ENCODE measurements at places on chromosomes 5 and 9.
A peak's percentile ranks its signal among the peaks of the same experiment; 100 is the strongest.

- no peaks in the 10 kb centered on the region for H3K36me3 ChIP-seq
- H3K27me3 ChIP-seq, result no peaks in the 10 kb centered on the region
- no peak overlapping the region for H3K27ac ChIP-seq
- H3K4me3 ChIP-seq, result no peak overlapping the region
Observed at GRCh38 chr9:38737246-38737645, 17.3 kb upstream of the FAM240B start.

- H3K4me3 ChIP-seq, result no peak overlapping the region
- no peak for DNase-seq
- H3K36me3 ChIP-seq, result no peaks in the 10 kb centered on the region
- H3K27me3 ChIP-seq, result no peaks in the 10 kb centered on the region
- H3K27ac ChIP-seq, result no peak overlapping the region
Observed at GRCh38 chr5:74412066-74412465, 228.5 kb downstream of the ENC1 start.

- DNase-seq, result no peak
- no peaks in the 10 kb centered on the region for H3K36me3 ChIP-seq
- H3K4me3 ChIP-seq, result no peak overlapping the region
- no peaks in the 10 kb centered on the region for H3K4me1 ChIP-seq
- no peak overlapping the region for H3K27ac ChIP-seq
- H3K27me3 ChIP-seq, result no peaks in the 10 kb centered on the region
Observed at GRCh38 chr5:159091065-159091464, 8.7 kb downstream of the EBF1 start.

DNA sequence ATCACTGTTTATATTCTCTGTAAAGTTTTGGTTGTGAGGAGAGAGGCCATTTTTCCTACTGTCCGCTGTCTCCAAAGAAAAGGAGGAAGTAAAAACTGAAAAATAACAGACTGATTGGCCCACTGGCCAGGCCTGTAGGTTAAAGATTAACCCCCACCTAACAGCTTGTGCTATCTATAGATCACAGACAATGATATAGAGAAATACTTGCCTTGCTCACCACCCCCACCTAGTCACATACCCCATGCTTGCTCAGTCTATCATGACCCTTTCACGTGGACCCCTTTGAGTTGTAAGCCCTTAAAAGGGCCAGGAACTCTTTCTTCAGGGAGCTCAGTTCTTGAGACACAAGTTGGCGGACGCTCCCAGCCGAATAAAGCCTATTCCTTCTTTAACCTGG, 357.4 kb downstream of the PRDM9 start:
- no peak for DNase-seq
- no peaks in the 10 kb centered on the region for H3K36me3 ChIP-seq
- no peaks in the 10 kb centered on the region for H3K4me1 ChIP-seq

GRCh38 chr9:127723444-127723843, 7.6 kb downstream of the TTC16 start:
- H3K36me3 ChIP-seq, result peaks cover 3% of the 10 kb centered on the region
- H3K4me3 ChIP-seq, result no peak overlapping the region
- no peak overlapping the region for H3K27ac ChIP-seq
- no peak for DNase-seq
- H3K4me1 ChIP-seq, result peaks cover 2% of the 10 kb centered on the region

GRCh38 chr9:97938081-97938644, at the start of gene HEMGN:
Gene HEMGN (minus strand): TSS chr9:97938172. CDS start chr9:97938136, 36 bp downstream.
- H3K27me3 ChIP-seq, result no peaks in the 10 kb centered on the region
- peak within 1 kb of the TSS; percentile 79 for H3K27ac ChIP-seq
- peaks cover 27% of the 10 kb centered on the region for H3K4me1 ChIP-seq
- no peak for DNase-seq

GRCh38 chr5:592158-592557, 20.0 kb upstream of the CEP72 start:
- no peaks in the 10 kb centered on the region for H3K4me1 ChIP-seq
- peaks cover 10% of the 10 kb centered on the region for H3K27me3 ChIP-seq
- no peak overlapping the region for H3K27ac ChIP-seq
- no peak overlapping the region for H3K4me3 ChIP-seq
- no peak for DNase-seq

GRCh38 chr9:134960701-134961181, 43.0 kb upstream of the FCN1 start:
- H3K4me1 ChIP-seq, result no peaks in the 10 kb centered on the region
- H3K27me3 ChIP-seq, result no peaks in the 10 kb centered on the region
- no peak overlapping the region for H3K4me3 ChIP-seq

DNA sequence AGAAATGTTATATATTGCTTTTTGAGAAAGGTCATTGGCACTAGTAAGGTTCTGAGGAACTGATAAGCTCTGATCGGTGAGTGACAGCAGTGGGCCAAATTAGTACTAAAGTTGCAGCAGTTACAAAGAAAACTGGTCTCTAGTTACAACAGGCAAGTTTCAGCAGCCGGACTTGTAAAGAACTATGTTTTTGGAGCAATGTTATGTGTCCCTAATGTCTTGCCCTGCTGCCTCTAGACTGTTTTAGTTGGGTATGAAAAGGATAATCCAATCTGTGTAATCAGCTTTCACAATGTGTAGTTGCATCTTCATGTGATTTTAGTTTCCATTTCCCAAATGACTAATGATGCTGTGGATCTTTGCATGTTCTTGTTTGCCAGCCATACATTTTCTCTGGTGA, 113.5 kb downstream of the CAMK4 start:
- H3K27me3 ChIP-seq, result no peaks in the 10 kb centered on the region
- no peak overlapping the region for H3K27ac ChIP-seq
- no peaks in the 10 kb centered on the region for H3K36me3 ChIP-seq
- DNase-seq, result no peak
- no peaks in the 10 kb centered on the region for H3K4me1 ChIP-seq

- no peaks in the 10 kb centered on the region for H3K4me1 ChIP-seq
- no peaks in the 10 kb centered on the region for H3K27me3 ChIP-seq
- no peak overlapping the region for H3K27ac ChIP-seq
- H3K4me3 ChIP-seq, result no peak overlapping the region
- H3K36me3 ChIP-seq, result no peaks in the 10 kb centered on the region
- DNase-seq, result no peak
Observed at GRCh38 chr9:134206311-134207300, 42.2 kb upstream of the RNU6ATAC start.

- peaks cover 32% of the 10 kb centered on the region for H3K27me3 ChIP-seq
- no peaks in the 10 kb centered on the region for H3K36me3 ChIP-seq
- no peak for DNase-seq
- H3K27ac ChIP-seq, result no peak overlapping the region
- no peaks in the 10 kb centered on the region for H3K4me1 ChIP-seq
- H3K4me3 ChIP-seq, result no peak overlapping the region
Observed at GRCh38 chr9:121671612-121672155, 20.2 kb downstream of the DAB2IP start.

- no peaks in the 10 kb centered on the region for H3K36me3 ChIP-seq
- peaks cover 10% of the 10 kb centered on the region for H3K4me1 ChIP-seq
- no peak overlapping the region for H3K27ac ChIP-seq
- no peak for DNase-seq
- peaks cover 2% of the 10 kb centered on the region for H3K27me3 ChIP-seq
- H3K4me3 ChIP-seq, result no peak overlapping the region
Observed at GRCh38 chr9:95008151-95008771, 281.8 kb downstream of the AOPEP start.

DNA sequence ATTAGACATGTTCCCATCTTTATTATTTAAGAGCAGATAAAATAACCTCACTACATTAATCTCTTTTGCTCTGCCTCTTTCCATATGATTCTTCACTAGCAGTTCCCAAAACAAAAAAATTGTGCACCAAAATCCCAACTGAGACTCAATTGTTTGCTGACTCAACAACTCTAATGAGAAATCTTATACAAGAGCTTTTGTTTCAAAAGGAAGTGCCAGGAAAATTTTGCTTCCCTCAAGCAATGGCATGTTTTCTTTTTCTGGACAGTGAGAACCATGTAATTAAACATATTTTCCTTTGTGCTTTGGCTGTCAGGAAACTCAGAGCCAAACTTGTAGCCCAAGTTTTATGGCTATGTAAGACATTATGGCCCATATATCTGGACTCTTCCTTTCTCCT, 62.0 kb downstream of the TMC1 start:
- no peaks in the 10 kb centered on the region for H3K27me3 ChIP-seq
- H3K27ac ChIP-seq, result no peak overlapping the region
- H3K4me1 ChIP-seq, result no peaks in the 10 kb centered on the region
- no peak for DNase-seq
- no peak overlapping the region for H3K4me3 ChIP-seq
- H3K36me3 ChIP-seq, result no peaks in the 10 kb centered on the region

DNA sequence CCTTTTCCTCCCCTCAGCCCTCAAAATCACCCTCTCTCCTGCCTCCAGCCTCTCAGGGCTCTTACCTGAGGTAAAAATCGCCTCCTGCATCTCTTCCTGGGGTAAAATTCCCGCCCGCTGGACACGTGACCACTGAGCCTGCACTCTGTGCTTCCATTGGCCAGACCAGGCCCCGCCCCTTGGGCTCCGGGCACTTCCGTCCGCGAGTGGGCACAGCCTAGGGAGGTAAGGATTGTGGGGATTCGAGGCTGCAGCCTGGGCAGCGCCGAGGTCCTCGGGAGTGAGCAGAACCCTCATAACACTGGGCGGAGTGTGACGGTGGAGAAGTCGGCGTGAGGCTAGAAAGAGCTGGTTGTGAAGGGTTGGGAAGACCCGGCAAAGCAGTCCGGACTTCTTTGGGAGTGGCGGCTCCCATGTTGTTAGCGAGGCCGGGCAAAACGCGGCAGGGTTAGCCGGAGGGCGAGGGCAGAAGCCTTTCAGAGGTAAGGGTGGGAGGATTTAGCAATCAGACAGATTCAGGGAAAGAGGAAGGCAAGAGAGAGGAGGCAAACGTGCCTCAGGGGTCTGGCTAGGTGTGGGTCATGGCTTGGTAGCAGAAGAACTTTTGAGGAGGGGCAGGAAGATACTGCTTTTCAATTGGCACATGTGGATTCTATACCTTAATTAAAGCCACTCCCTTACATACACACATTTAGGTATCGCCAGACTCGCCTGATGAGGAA, at the start of gene SHOC1:
Gene SHOC1 (minus strand): TSS at position 103 of the 722 bp plus-strand sequence. CDS start 3,519 bp downstream, outside the sequence.
- no peak within 1 kb of the TSS for H3K4me3 ChIP-seq
- H3K4me1 ChIP-seq, result no peaks in the 10 kb centered on the region
- H3K27ac ChIP-seq, result no peak within 1 kb of the TSS
- no peak for DNase-seq
- no peaks in the 10 kb centered on the region for H3K36me3 ChIP-seq
- no peaks in the 10 kb centered on the region for H3K27me3 ChIP-seq

- no peaks in the 10 kb centered on the region for H3K36me3 ChIP-seq
- H3K4me1 ChIP-seq, result no peaks in the 10 kb centered on the region
- H3K27ac ChIP-seq, result no peak overlapping the region
- DNase-seq, result no peak
- no peaks in the 10 kb centered on the region for H3K27me3 ChIP-seq
- no peak overlapping the region for H3K4me3 ChIP-seq
Observed at GRCh38 chr9:116494815-116495634, 192.1 kb upstream of the TRIM32 start.

- no peaks in the 10 kb centered on the region for H3K27me3 ChIP-seq
- H3K4me3 ChIP-seq, result no peak overlapping the region
Observed at GRCh38 chr5:17105744-17106418, 111.5 kb upstream of the BASP1 start.

DNA sequence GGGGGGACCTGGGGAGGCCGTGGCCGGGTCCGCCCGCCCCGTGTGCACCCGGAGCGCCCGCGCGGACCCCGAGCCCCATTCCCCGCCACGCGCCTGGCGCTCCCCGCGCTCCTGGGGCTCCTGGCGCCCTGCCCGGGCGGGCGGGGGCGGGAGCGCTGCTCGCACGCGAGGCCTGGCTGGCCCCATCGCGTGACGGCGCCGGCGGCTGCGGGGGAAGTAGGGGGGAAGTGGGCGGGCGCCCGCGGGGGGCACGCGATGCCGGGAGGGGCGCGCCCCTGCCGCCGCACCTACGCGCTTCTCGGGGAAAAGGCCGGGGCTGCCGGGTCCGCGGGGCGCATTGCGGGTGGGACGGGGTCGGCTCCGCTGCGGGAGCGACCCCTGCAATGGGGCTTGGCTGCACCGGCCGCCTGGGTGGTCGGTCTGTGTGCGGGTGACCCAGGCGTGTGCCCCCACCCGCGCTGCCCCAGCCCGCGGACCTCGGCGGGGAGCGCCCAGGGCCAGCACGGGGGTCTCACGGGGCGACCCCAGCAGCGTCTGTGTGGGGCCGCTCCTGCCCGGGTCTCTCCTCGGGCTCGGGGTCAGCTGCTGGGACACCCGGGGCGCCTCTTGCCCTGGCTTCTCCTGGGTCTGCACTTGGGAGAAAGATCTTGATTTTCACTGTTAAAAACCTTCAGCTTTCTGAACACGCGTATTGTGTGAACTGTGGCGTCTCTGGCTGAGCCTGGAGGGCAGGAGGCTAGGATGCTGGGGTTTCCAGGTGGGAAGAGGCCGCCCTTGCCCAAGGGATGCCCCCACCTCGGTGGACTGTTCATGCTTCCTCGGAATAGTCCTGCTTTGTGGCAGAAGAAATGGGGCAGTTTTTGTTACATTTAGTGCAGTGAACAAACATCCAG, 52.4 kb downstream of the AHRR start:
- peaks cover 33% of the 10 kb centered on the region for H3K4me1 ChIP-seq
- H3K4me3 ChIP-seq, result no peak overlapping the region
- DNase-seq, result no peak
- no peak overlapping the region for H3K27ac ChIP-seq

DNA sequence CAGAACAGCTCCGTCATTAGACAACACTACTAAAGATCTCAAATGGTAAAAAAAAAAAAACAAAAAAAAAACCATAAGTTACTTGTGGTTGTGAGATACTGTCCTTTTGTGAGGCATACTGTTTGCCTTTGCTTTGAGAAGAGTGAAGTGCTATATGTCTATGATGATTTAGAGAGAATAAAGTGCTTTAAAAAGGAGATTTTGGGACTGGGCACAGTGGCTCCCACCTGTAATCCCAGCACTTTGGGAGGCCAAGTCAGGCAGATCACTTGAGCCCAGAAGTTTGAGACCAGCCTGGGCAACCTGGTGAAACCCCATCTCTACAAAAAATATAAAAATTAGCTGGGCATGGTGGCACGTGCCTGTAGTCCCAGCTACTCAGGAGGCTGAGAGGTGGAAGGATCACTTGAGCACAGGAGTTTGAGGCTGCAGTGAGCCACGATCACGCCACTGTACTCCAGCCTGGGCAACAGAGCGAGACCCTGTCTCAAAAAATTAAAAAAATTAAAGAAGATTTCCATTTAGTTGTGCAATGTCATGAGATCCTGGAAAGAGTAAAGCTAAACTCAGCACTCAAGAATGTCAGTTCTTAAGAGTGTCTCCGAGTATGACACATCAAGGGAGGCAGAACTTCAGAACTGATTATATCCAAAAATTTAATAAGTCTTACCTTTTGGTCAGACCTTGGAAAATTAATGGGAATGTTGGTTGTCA, 87.3 kb downstream of the PRDM6 start:
- H3K36me3 ChIP-seq, result no peaks in the 10 kb centered on the region
- no peaks in the 10 kb centered on the region for H3K4me1 ChIP-seq
- H3K27me3 ChIP-seq, result no peaks in the 10 kb centered on the region
- H3K27ac ChIP-seq, result no peak overlapping the region
- H3K4me3 ChIP-seq, result no peak overlapping the region

GRCh38 chr9:99066571-99066970, 38.3 kb upstream of the TGFBR1 start:
- DNase-seq, result no peak
- no peak overlapping the region for H3K27ac ChIP-seq
- H3K4me1 ChIP-seq, result peaks cover 16% of the 10 kb centered on the region
- no peak overlapping the region for H3K4me3 ChIP-seq

- no peaks in the 10 kb centered on the region for H3K36me3 ChIP-seq
- no peak for DNase-seq
- no peaks in the 10 kb centered on the region for H3K27me3 ChIP-seq
- H3K4me1 ChIP-seq, result no peaks in the 10 kb centered on the region
Observed at GRCh38 chr5:40866844-40867243, 25.7 kb downstream of the CARD6 start.
